ENCODE measurements at places on chromosomes 16 and 17.

DNA sequence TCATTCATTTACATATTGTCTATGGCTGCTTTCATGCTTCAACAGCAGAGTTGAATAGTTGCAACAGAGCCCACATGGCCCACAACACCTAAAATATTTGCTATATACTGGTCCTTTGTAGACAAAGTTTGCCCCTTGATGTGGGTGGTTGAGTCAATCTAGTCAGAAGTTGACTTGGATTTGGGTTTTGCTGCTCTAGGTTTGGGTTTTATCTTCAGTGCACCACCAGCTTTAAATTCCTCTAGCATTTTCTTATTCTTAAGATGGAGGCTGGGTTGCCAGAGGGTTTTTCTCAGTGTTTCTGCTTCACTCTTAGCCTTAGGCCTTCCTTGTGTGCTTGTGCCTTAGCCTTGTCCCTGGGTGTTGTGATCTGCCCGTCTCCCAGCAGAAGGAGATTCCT is 51.0 kb downstream of the CCDC182 start:
- DNase-seq, result no peak

GRCh38 chr17:74107107-74107506 is 96.4 kb upstream of the RPL38 start:
- DNase-seq, result no peak

DNA sequence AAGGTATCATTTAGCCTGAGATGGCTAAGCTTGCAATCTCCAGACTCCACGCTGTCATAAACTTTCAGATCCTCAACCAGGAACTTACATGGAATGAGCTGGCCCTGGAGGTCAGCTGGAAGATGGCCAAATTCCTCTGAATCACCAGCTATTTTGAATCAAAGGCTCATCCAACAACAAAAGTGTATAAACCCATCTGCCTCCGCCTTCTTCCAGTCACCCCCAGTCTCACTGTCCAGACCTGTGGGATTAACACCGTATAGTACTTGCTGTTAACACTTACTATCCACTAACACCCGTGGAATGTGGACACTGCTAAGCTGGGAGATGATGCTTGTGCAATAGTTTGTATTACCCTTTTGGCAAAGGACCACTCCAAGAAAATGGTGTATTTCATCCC is 1.9 kb upstream of the LCMT1 start:
- DNase-seq, result peak; percentile 90

DNA sequence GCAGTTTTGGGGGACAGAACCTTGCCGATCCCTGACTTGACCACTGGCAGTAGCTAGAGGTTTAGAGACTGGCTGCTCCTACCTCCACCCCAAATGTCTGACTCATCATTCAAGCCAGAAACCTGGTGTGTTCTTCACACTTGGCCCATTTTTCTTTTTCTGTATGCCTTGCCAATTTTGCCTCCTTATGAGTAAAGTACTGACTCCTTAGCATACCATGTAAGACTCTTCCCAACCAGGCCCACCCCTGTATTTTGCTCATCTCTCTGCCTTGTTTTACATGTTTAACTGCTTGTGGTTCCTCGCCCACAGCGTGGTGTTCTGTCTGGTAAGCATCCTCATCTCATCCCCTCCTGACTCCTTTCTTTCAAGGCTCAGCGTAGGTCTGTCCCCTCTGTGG is 37.9 kb downstream of the NUP88 start:
- DNase-seq, result no peak

GRCh38 chr17:42843358-42843934 is 934 bp upstream of the AOC2 start:
- DNase-seq, result peak; percentile 30

DNA sequence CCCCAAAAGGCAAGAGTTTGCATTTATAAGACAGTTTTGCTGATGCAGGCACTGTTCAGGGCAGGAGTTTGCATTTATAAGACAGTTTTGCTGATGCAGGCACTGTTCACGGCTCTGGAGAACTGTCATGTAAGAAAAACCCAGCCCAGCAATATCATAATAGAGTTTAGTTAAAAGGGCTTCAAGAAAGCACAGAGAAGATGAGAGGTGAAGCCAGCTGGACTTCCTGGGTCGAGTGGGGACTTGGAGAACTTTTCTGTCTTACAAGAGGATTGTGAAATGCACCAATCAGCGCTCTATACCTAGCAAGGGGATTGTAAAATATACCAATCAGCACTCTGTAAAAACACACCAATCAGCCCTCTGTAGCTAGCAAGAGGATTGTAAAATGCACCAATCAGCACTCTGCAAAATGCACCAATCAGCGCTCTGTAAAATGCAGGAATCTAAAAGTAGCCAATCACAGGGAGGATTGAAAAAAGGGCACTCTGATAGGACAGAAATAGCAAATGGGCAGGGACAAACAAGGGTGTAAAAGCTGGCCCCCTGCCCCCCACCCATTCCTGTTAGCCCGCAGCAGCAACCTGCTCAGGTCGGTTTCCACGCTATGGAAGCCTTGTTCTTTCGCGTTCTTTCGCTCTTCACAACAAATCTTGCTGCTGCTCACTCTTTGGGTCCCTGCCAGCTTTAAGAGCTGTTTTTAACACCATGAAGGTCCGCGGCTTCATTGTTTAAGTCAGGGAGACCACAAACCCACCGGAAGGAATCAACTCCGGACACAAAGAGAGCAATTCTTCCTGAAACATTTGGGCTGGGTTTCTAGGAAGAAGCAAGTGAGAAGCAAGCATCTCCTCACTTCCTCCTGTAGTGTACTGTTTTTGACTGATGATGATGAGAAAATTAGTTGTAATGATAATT is 1.8 kb upstream of the CBX1 start:
- DNase-seq, result no peak

GRCh38 chr17:37570527-37571093 is 38.6 kb downstream of the SYNRG start:
- peak; percentile 72 for DNase-seq

DNA sequence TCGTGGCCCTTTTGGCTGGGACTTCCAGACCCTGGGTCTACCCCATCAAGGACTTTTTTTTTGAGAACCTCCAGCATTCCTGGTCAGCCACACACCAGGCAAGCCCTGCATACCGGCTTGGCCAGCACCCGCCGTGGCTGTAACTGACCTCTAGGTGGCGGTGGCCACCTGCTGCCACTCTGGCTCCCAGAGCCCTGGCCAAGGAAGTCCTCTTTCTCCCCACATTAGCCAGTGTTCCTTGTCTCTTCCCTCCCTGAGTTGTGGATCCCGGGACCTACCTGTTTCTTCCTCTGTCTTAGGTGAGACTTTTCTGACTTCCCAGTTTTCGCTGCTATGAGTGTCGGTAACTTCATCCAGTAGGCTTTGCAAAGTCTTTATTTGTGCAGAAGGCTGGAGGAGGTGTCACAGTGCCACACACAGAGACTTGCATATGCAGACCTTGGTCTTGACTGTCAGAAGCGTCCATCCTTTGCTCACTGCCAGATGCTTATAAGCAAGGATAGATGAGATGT is 348.3 kb downstream of the CPPED1 start:
- peak; percentile 38 for DNase-seq

GRCh38 chr16:9091867-9092281 is 430 bp downstream of the HAPSTR1 start:
- peak; percentile 31 for DNase-seq

DNA sequence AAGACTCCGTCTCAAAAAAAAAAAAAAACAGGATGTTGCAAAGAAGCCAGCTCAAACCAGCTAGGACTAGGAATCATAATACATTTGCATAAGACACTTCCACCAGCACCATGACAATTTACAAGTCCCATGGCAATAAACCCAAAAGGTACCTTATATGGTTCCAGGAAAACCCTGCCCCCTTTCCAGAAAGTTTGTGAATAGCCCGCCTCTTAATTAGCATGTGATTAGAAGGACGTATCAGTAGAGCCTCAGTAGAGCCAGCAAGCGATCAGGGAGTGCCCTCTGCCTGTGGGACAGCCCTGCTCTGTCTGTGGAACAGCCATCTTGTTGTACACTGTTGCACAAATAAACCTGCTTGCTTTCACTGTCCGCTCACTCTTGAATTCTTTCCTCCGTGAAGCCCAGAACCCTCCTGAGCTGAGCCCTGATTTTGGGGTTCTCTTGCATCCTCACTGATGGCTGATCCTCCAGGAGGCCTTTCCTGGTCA is 14.0 kb downstream of the NUPR1 start:
- DNase-seq, result no peak

- peak; percentile 41 for DNase-seq
Observed at GRCh38 chr16:424623-425081, 797 bp upstream of the RAB11FIP3 start.

- no peak for DNase-seq
Observed at GRCh38 chr17:63626551-63627180, 4.4 kb downstream of the MAP3K3 start.

DNA sequence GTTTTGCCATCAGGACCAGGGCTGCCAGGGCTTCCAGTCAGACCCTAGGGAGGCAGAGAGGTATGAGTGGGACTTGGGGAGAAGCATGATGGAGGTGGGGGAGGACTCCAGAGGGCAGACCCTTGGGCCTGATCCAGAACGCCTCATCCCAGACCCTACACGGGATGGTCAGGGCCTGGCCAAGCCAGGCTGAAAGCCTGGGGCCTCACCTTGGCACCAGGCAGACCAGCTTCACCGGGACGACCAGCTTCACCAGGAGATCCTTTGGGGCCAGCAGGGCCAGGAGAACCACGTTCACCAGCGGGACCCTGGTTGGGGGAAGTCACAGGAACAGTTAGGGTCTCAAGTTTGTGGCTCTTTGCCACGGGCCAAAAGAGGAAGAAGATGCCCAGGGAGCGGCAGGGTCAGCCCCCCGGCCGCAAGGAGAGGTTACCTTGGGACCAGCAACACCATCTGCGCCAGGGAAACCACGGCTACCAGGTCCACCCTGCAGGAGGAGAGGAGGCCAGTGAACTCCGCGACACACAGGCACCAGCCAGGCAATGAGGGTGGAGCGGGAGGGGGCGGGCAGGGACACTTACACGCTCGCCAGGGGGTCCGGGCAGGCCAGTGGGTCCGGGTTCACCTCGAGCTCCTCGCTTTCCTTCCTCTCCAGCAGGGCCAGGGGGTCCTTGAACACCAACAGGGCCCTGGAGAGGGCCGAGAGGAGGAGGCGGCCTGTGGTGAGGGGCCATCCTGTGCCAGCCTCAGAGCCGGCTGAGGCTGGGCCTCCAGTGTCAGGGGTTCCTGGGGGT is 7.1 kb downstream of the COL1A1 start:
- DNase-seq, result no peak

GRCh38 chr17:12900474-12900873 is 111.2 kb downstream of the ARHGAP44 start:
- DNase-seq, result no peak

Measured in PC-9 (cell line).